ENCODE measurements at places on chromosomes 2 and 18.

GRCh38 chr18:24019641-24020331 is 5.2 kb downstream of the TTC39C start:
- DNase-seq, result no peak

- DNase-seq, result no peak
Observed at GRCh38 chr18:59705145-59705544, 7.9 kb upstream of the CCBE1 start.

DNA sequence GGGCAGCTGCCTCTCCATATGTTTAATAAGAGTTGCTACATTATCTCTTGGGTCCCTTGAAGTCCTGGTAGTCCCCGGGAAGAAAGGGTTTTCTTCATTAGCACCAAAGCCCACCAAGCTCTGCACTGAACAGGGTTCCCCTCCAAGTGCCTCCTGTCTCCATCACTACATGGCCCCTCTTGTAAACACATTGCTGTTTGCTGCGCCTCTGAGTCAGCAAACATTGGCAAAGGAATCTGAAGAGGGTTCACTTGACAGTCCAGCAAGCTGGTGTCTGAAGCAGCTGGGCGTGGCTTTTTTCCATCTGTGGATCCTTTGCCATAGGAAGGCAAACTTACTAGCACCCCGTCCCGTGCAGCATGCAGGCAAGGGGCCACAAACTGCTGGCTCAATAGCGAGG is 82.8 kb downstream of the TEX51 start:
- DNase-seq, result no peak

DNA sequence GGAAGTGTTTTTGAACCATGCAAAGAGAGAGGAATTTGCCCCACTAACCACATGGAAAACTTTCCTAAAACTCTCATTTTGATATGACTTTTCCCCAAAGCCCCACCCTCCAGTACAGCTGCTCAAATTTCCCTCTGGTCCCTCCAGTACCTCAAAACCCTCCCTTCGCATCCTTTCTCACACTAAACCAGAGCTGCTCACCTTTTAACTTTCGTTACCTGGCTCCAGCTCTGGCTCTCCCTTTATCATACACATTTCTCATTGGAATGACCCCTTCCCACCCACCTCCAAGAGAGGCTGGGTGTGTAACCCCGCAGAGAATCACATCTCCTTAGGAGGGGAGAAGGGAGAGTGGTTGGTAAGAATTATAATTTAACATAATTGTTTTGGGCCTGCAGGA is 86.8 kb upstream of the NDUFV2 start:
- no peak for DNase-seq

GRCh38 chr18:2336690-2337392 is 234.5 kb downstream of the METTL4 start:
- DNase-seq, result no peak

GRCh38 chr2:170177950-170178781 is at the start of gene MYO3B:
MYO3B (plus strand) TSS chr2:170178147; CDS start chr2:170178288, 141 bp downstream.
- no peak for DNase-seq

GRCh38 chr18:68714366-68714711 is 569 bp downstream of the TMX3 start:
- DNase-seq, result no peak

GRCh38 chr2:84906900-84907714 is 1.7 kb downstream of the TMSB10 start:
- DNase-seq, result no peak

DNA sequence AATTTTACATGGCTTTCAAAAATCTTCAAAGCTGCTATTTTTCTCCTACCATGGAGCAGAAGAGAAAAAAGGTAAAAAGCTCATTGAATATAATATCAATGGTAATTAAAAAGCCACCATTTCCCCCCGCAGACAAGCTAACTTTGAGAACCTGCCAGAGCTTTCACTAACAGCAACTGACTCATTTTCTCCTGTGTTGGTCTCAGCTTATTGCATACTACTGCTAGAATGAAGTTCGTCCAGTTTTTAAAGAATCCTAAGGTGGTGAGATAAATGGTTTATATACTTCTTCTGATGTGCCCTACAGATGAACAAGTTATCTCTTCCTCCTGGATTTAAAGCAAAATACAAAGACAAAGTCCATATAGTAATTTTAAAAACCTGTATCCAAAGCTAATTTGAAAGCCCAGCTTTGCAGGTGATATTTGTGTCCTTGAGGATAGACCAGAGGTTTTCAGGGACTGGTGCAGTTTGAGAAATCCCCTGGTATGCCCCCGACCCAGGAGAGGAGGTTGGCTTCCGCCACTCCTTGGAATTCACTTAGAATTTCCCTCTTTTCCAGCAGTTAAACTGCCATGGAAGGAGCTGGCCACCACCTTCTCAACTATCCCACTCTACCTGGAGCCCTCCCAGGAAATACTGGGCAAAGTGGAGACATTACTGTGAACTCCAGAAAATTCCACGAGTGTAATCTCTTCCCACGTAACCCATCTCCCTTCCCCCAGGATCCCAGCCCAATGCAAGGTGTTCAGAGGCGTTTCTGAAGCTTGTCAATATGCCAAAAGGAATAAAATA is 17.5 kb downstream of the YPEL5 start:
- DNase-seq, result no peak

DNA sequence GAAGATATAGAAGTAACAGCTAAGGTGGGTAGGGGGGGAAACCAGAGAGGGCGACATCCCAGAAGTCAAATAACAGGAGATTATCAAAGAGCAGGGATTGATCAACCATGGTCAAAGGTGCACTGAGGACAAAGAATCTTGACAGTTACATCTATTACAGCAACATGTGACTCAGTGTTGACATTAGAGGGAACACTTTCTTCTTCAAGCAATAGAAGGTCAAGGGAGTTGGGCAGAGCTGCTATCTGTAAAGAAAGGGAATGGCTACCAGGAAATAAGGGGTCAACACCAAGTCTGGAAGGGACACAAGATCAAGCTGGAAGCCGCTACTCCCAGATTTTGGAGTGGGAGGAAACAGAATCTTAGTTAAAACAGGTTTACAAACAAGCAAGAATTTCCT is 611.0 kb downstream of the TSN start:
- no peak for DNase-seq

- no peak for DNase-seq
Observed at GRCh38 chr18:12744103-12744502, 41.3 kb downstream of the PSMG2 start.

- DNase-seq, result no peak
Observed at GRCh38 chr2:127034883-127035611, 71.9 kb downstream of the BIN1 start.

DNA sequence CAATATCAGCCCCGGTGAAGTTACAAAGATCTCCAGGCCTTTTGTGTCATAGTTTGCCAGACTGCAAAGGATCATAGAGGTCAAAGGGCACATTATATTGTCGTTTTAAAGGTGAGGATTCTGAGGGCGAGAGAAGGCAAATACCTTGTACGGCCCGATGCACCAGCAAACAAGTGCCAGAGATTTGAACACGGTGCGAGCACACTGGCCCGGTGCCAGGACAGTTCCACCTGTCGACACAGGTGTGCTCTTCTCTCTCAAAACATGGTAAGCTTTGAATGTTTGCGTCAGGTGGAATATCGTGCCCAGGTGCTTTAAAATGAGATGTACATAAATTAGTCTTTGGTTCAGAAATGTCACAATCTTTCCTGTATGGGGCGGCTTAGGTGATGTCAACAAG is 776.1 kb upstream of the ID2 start:
- no peak for DNase-seq

- DNase-seq, result no peak
Observed at GRCh38 chr2:170525566-170525900, 189.6 kb upstream of the SP5 start.

DNA sequence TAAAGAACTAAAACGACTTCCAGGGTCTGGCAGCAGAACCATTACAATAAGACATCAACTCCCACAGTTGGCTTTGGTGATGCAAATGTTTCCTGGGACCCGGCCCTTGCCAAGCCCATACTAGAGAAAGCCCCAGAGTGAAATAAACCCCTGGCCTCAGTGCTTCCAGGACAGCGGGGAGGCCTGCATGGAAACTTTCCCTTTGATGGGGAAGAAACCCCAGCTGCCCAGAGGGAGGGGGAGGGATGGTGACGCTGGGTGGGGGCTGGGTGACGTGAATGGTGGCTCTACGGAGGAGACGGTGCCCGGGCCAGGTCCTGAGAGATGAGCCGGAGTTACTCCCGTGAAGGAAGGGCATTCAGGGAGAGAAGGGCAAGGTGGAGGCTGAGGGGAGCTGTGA is 27.5 kb downstream of the INHBB start:
- DNase-seq, result no peak

DNA sequence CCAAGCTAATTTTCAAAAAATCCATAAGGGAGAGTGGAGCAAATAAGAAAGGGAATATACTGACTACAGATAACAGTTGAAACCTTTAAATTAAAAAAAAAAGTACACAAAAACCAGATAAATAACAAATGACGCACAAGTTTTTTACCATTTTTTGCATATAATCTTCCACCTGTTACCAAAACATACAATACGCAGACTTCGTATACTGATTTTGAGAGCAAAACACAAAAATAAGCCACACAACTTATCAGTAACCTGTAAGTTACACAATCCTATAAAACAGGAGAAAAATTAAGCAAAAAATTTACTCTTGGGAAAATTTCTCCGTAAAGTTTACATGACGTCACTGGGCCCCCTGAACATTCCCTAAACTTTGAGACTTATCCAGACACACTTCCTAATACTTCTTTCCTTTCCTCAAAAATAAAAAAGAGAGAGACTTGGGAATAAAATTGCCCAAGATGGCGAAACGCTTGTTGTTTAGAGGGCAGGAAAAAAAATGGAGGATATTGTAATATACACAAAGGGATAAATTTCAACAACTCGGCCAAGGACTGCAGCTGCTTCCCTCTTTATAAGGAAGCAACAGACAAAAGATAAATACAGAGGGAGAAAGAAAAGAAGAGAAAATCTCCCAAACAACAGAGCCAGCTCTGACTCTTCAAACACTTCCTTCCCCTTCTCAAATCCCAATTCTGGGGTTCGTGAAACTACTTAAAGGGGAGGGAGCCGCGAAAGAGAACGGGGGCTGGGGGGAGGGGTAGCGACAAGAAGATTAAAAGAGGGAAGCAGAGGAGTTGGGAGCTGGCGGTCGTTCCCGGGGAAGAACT is 1.6 kb downstream of the BAZ2B start:
- DNase-seq, result no peak

- DNase-seq, result no peak
Observed at GRCh38 chr2:239506101-239506857, 105.5 kb upstream of the HDAC4 start.

- no peak for DNase-seq
Observed at GRCh38 chr2:147845411-147845971, 662 bp downstream of the ACVR2A start.

GRCh38 chr2:190996947-190997346 is 17.0 kb downstream of the STAT1 start:
- no peak for DNase-seq

GRCh38 chr2:239866350-239866749 is 158.8 kb downstream of the NDUFA10 start:
- no peak for DNase-seq

DNA sequence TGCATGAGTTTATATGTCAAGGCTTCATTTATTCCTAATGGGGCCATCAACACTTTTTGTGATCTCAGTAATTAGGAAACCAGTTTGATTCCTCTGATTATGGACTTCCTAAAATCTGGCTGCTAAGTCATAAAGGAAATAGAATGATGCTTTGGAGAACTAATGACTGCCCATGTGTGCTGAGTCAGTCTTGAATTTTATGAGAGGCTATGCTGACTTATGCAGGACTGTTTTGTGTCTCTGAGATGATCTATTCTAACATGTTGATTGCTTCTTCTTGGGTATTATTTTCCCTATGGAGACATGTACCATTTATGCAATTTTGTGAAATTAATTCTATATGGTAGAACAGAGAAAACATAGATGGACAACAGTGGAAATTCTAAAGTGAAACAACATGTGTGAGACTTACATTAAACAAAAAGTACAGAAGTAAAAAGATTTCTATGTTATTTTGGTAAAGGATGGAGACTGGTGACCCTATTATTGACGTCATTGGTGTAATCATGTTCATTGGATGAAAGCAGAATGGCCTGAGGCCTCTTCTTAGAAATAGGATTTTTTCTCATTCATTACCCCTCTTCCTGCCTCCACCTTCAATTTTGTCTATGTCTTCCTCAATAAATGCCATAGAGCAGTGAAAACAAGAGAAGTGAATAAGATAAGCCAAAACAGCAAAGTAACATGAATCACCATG is 1658.2 kb upstream of the PIK3C3 start:
- DNase-seq, result no peak

Data from left forelimb (tissue), 1 donor.